ENCODE measurements at places on chromosomes 13 and 19.

- no peak for DNase-seq
Observed at GRCh38 chr13:93388701-93389100, 162.1 kb downstream of the GPC6 start.

GRCh38 chr19:43848821-43849220 is 21.7 kb downstream of the ZNF283 start:
- DNase-seq = no peak

DNA sequence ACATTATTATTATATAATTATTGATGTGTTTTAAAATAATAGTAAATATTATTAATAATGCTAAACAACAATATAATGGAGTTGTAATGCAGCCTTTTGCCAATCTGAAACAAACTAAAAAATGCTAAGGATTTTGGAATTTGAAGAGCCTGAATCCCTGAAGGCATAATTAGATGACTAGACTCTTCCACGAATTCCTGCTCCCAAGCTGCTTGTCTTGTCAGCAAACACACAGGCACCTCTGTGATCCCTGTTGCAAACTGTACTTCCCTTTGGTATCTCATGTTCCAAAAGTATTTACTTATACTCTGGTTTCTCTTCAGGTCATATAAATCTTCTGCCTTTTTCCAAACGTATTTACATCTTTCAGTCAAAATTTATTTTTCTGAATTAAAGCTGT is 1862.4 kb downstream of the OLFM4 start:
- DNase-seq = no peak

DNA sequence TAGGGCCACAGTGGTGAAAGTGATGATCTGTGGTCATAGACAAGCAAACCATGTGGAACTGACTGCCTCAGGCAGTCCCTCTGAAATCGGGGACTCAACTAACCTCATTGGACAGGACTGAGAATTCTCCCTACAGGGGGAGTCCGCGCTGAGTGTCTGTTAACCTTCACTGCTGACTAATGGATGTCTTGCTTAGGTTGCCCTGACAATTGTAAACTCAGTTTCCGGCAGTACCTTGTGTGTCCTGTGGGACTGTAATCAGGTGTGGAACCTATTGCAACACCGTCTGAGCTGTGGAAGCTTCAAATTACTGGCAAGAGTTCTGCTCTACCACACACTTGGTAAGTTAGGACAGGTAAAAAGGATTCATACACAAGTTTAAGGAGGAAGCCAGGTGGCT is 21.8 kb downstream of the ZNF77 start:
- DNase-seq = no peak

DNA sequence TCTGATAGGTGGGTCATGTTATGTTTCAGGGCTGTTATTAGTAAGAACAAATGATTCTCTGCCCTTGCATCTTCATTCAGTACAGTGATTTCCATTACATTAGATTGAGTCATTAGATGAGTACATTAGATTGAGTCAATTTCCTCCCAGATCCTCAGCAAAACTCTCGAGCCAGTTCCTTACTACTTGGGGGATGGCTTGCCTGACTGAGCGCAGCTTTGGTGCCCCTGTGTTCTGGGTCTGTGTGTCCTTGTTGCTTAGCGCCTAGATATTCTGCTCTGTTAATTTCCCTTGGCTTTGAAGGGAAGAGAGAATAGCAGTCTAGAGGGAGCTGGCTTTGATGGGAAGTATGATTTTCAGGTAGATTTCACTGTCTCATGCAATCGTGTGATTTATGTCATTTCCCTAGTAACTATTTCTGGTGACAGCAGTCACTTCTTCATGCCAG is 19.1 kb upstream of the SCEL start:
- DNase-seq = no peak

- DNase-seq = no peak
Observed at GRCh38 chr13:103184413-103184812, 118.2 kb upstream of the SLC10A2 start.

DNA sequence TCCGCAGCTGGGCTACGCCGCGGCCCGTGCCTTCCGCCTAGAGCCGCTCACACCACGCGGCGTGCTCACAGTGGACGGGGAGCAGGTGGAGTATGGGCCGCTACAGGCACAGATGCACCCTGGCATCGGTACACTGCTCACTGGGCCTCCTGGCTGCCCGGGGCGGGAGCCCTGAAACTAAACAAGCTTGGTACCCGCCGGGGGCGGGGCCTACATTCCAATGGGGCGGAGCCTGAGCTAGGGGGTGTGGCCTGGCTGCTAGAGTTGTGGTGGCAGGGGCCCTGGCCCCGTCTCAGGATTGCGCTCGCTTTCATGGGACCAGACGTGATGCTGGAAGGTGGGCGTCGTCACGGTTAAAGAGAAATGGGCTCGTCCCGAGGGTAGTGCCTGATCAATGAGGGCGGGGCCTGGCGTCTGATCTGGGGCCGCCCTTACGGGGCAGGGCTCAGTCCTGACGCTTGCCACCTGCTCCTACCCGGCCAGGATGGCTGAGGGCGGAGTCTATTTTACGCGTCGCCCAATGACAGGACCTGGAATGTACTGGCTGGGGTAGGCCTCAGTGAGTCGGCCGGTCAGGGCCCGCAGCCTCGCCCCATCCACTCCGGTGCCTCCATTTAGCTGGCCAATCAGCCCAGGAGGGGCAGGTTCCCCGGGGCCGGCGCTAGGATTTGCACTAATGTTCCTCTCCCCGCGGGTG is 7.4 kb downstream of the DBP start:
- DNase-seq = no peak

DNA sequence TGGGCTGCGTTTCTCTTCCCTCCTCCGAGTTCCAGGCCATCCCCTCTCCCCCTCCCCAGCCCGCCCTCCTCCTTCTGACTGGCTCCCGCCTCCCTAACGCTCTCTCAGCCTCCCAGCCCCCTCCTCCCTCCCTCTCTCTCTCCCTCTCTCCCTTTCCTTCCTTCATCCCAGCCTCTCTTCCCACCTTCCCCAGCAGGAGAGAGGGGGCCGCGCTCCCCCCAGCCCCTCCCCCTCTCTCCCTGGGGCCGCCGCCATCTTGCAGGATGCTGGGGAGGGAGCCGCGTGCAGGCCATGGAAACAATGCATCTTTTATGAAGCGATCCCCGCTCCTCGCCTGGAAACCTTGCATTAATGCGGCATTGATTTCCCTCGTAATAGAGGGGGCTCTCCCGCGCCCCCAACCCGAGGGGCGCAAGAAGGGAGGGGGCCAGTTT is 42.6 kb upstream of the ADGRL1 start:
- DNase-seq = peak; percentile 66

- peak; percentile 66 for DNase-seq
Observed at GRCh38 chr19:16628984-16629691, 1.1 kb upstream of the MED26 start.

GRCh38 chr19:28444362-28444761 is 768.6 kb downstream of the UQCRFS1 start:
- no peak for DNase-seq

DNA sequence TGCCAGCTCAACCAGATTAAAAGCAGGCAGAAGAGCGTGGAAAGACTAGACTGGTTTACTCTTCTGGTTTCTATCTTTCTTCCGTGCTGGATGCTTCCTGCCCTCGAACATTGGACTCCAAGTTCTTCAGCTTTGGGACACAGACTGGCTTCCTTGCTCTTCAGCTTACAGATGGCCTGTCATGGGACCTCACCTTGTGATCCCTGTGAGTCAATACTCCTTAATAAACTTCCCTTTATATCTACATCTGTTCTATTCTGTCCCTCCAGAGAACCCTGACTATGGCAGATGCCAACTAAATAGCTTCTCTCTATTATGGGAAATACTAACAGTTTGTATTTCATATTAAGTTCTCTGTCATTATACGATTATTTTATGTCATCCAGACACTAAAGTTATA is 609.1 kb downstream of the LMO7 start:
- no peak for DNase-seq
